ENCODE measurements at places on chromosomes 3 and 15.

GRCh38 chr3:100403362-100404249, 2.3 kb downstream of the LNP1 start:
- no peak for DNase-seq

DNA sequence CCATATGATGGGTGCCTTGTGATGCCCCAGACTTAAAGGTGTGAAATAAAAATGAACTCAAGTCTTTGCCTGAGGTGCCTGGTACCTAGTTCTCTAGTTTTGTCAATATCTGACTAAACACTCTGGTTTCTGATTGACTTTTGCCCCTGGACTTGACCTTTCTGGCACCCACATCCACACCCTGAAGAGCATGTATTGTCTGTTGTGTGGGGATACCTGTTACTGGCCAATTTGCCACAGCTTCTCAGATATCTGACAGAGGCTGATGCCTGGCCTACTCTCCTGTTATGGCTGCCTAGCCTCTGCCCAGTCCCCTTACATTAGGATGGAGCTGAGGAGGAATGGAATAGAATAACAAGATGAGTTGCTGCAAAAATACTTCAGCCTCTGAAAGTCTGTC, 3.6 kb downstream of the ZBTB38 start:
- no peak for DNase-seq

DNA sequence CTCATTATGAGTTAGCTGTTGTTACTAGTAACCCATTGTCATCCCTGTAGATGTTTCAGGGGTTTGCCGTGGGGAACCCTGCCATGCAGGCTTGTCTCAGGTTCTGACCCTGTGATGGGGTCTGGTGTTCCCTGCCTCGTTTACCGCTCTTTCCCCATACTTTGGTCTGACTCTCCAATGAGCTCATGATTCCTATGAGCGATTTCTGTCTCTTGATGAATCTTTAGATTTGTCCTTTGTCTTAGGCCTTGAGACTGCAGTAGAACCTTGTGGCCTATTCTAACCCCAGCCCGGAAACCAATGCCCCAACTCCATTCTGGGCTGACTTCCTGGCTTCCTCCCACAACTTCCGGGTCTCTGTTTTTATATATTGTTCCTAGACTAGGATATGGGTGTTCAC, 11.3 kb upstream of the IQGAP1 start:
- no peak for DNase-seq

DNA sequence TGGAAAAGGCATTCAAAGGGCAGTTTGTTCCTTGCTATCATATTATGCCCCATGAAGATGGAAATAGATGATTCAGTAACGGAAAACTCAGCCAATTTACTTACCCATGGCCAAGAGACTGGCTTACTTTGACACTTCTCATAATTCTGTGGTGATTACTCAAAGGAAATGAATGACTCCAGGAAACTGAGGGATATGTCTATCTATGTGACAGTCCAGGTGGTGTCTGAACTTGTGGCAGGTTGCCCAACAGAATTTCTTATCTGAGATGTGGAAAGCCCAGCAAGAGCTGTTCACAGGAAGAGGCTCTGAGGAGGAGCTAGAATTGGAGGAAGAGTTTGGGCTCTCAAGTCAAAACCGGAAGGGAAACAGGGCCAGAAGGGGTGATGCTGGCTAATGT, 91.2 kb downstream of the KCNAB1 start:
- no peak for DNase-seq

GRCh38 chr15:74144153-74144775, 13.9 kb downstream of the ISLR2 start:
- DNase-seq = no peak

GRCh38 chr15:98599909-98600691, 48.2 kb upstream of the IGF1R start:
- DNase-seq = peak; percentile 40

GRCh38 chr3:48470286-48470685, 23.7 kb downstream of the ATRIP start:
- no peak for DNase-seq

- no peak for DNase-seq
These were observed 6.4 kb upstream of the ANKDD1A start for GRCh38 chr15:64905119-64905831.

DNA sequence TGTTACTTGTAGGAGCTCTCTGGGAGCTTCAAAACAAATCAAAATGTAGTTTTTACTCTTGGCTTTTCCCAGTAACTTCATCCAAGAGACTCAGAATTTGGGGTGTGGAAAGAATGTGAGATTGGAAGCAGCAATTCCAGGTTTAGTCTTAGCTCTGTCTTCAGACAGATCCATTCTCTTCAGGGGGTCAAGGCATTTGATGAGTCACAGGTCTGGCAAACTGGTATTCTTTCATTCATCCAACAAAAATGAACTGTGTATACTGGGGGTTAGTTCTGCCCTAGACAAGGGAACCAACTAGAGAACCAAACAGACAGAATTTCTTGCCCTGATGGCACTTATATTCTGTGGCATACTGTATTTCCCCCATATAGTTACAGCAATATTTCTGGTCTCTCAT, 36.3 kb upstream of the CADPS start:
- no peak for DNase-seq

DNA sequence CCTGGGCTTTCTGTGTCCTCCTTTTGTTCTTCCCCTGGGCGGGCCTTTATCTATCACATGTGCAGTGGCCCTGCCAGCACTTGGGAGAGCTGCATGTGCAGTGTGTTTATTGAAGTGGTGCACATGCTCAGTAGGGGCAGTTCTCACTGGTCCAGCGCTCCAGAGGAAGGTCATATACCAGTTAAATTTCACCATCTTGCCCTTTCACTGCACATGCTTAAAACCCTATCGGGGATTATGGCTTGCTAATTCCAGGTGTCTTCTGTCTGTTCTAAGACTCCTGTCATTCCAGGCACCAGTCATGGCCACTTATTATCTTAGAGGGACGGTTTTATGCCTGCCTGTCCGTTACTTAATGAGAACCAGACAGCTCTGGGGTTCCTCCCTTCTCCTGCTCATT, 52.2 kb downstream of the ROPN1B start:
- DNase-seq = no peak

- no peak for DNase-seq
These were observed 403.3 kb downstream of the LPP start for GRCh38 chr3:188557235-188557634.

Measured in non-pigmented ciliary epithelial cell (primary cell).